M059J (cell line): ENCODE measurements at places on chromosomes 4 and X.

GRCh38 chr4:146243141-146243882 is 29.0 kb downstream of the REELD1 start:
- DNase-seq = peak; percentile 75

DNA sequence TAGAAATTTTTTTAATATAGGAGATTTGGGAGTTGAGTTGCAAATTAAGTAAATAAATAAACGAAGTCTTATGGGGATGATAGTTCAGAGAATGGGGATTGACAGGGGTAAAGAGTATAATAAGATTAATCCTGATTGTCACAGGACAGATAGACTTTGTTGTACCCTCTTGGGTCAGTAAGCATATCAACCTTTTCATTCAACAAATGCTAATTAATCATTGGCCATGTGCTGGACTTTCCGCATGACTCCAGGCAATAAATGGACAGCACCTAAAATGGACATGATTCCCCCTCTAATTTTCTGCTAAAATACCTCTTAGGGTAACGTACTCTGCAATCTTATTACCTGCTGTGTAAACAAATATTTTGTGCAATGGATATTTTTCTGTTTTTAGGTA is 1331.1 kb upstream of the ADGRL3 start:
- no peak for DNase-seq

DNA sequence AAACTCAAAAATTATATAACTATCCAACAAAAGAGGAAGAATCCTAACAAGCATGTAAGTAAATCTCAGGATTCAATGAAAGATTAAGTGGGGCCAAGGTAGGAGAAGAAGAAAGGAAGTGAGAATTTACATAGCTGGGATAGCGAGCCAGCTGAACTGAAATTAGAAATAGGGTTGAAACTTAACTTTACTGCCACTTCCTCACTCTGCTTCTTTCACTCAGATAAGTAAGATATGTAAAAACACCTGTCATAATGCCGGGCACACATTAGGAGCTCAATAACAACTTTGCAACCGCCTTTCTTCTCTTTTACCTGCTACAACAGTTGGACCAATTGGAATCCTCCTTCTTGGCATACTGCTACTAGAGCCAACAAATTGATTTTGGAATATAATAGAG is 129.4 kb downstream of the CNKSR2 start:
- no peak for DNase-seq

DNA sequence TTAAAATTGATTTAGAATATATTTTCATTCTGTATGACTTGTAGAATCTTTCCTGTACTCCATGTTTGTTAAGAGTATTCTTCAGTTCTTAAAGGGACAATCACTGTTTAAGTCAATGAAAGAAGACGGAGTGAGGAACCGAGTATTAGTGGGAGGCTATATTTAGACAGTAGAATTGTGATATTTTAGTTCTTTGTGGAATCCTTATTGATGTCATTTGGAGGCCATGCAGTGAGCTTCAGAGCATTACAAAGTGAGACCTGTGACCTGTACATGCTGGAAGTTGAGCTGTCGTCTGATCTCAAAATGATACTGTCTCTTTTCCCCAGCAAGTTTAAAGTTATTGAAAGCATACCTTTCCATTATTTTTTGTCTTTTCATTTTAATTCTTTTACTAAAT is 394.7 kb downstream of the GALNTL6 start:
- no peak for DNase-seq

DNA sequence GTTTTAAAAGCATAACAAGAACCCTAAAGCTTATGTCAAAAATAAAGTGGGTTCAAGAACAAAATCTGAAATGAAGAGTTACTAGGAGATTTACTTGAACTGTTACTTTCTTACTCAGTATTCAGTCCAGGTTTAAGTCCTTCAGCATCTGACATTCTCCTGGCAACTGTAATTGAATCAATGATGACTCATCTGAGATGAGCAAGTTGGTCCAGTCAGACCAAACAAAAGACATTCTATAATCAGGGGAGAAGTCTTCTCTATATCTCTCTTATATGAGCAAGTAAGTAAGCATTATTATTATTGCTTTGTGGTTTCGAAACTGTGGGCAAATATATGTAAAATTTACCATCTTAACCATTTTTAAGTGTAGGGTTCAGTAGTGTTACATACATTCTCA is 34.6 kb downstream of the MAP9 start:
- DNase-seq = peak; percentile 40
